ENCODE measurements at places on chromosomes 12 and 14.
A peak's percentile ranks its signal among the peaks of the same experiment; 100 is the strongest.

GRCh38 chr12:71799106-71799505 lies 40.5 kb upstream of the TBC1D15 start:
- no peak for DNase-seq

DNA sequence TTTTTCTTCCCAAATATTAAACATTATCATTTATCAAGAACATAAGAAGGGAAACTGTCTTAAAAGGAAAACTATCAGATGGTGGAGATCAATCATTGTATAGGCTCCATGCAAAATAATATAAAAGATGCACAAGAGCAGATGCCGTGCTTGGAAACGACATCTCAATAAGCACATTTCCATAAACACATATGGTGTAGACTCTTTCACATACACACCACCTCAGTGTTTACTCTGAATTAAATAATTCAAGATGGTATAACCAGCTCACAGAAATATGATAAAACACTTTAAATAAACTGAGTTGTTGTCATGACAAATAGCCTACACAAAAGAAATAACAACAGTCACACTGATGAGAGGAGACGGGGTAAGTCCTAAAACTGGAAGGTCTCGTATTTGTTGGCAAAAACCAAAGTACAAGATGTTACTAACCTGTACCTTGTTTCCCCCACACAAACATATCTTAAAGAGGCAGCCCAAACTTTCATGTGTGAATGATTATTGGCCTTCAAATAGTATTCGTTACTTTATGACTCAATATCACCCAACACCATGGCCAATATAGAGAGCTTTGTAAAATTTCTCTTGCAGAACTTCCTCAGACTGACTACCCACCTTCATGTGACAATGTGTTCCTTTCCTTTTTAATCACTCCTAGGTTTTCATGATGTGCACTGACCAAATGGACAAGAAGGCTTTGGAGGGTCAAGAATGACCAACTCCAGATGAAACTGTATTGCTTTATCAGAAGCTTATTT lies 48.6 kb upstream of the TMPO start:
- DNase-seq, result no peak

GRCh38 chr12:75641031-75641780 lies 129.8 kb upstream of the KRR1 start:
- DNase-seq, result peak; percentile 44

DNA sequence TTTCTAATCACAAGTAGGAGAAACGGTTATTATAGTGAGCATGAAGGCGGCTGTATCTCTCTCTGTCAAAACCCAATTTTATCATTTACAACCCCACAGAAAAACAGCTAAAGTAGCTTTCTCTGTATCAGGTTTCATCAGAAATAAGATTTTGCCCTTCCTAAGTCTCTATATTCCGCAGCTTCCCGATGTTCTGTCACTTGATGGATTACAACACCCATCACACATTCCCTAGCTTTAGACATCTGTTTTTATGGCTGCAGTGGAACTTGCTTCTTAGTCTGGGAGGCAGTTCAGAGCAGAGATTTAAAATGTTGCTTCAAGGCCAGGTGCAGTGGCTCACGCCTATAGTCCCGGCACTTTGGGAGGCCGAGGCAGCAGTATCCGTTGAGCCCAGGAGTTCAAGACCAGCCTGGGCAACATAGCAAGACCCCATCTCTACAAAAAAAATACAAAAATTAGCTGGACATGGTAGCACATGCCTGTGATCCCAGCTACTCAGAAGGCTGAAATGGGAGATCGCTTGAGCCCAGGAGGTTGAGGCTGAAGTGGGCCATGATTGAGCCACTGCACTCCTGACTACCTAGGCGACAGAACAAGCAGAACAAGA lies 27.6 kb upstream of the FOXN3 start:
- no peak for DNase-seq

DNA sequence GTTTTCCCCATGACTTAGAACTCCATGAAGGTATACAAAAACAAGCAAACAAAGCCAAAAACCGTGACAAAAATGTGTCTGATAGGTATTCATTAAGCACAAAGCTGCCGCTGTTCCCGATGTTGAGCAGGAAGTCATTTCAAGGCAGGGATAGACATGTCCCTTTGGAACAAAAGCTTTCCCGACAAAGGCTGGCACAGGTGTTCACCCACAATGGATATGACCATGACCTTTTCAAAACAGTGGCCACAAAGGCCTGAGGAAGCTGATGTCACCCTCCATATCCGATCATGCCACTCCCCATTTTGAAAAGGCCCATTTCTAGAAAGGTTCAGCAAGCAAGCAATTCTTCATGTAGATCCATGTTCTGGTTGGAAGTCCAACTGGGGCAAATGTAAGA lies 279.1 kb downstream of the BTG1 start:
- DNase-seq, result no peak
